ENCODE measurements at places on chromosomes 6 and 20. TPM values are rescaled to one million over a fixed set of nuclear protein-coding genes. Genes with fewer than 3 reads are reported as not detected.
A peak's percentile ranks its signal among the peaks of the same experiment; 100 is the strongest.

DNA sequence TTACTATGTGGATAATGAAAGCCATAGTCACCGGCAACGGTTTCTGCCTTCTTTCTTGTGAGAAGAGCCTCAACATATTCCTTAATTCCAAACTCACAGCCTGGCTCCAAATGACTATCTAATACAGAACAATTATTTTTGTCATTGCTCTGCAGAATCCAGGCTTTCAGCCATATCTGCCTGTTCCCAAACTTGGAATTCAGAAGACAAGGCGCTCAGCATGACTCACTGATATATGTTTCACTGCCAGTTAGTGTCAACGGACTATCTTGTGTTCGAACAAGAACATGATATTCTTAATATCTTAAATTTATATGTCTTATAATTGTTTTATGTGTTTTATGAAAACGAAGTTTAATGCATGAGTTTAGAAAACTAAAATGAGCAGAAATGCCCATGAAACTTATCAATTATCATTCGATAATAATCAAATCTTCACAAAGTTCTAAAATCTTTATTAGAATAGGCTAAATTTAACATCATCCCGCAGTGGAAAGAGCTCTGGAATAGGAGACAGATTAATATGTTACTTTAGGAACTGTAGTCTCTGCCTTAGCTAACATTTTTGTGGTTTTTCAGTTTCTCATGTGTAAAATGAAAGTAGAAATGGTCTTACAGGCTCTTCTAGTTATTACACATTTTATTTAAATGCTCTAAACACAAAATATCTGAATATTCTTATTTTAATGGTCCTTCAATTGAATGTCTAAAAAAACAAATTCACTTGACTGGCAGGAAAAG, 669.3 kb upstream of the GJE1 start:
- peak; percentile 75 for DNase-seq

DNA sequence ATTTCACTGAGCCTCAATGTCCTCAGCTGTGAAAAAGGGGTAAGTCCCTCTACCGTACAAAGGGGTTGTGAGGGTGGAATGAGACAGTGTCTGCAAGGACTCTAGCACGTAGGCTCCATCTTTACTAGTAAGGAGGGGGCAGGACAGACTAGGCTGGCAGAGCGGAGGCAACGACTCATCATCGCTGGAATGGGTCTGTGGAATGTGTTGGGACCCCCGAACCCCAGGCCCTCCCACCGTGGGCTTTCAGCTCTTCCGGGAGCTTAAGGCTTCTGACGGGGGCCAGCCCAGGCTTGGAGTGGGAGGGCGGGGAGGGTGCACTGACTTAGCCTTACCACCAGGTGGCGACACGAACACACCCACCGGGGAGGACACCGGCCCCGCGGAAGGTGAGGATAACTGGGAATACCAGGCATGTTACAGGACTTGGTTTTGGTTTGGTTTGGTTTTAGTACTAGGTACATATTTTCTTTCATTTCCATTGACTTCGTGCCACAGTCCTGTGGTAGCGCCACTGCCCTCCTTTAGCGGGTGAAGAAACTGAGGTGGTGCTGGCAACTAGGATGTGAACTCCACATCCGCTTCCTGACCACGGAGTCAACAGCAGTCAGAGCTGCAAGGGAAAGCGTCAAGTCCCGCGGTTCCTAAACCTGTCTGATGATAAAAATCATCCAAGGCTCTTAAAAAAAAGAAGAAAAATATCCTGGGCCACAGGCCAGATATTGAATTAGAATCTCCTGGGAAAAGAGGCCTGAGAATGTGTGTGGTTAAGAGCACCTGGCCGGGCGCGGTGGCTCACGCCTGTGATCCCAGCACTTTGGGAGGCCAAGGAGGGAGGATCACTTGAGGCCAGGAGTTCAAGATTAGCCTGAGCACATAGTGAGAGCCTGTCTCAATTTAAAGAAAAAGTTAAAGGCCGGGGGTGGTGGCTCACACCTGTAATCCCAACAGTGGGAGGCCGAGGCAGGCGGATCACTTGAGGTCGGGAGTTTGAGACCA, 10.3 kb upstream of the TULP1 start:
- DNase-seq = peak; percentile 69

DNA sequence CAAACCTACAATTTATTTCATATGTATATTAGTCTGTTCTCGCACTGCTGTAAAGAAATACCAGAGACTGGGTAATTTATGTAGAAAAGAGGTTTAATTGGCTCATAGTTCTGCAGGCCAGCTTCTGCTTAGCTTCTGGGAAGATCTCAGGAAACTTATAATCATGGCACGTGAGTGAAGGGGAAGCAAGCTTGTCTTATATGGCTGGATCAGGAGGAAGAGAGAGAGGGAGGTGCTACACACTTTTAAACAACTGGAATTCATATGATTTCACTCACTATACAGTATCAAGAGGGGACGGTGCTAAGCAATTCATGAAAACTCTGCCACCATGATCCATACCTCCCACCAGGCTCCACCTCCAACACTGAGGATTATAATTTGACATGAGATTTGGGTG, 29.9 kb downstream of the PHACTR2 start:
- DNase-seq = no peak

- DNase-seq = no peak
These were observed 157.4 kb downstream of the OPRM1 start for GRCh38 chr6:154196333-154196885.

- DNase-seq = peak; percentile 89
These were observed 568.9 kb upstream of the CITED2 start for GRCh38 chr6:139943391-139943790.

- DNase-seq = no peak
These were observed 192.0 kb upstream of the PLN start for GRCh38 chr6:118356054-118356453.

- peak; percentile 72 for DNase-seq
These were observed 18.1 kb downstream of the BPI start for GRCh38 chr20:38321959-38322598.

- no peak for DNase-seq
These were observed 409.5 kb downstream of the BTBD3 start for GRCh38 chr20:12327205-12327604.

DNA sequence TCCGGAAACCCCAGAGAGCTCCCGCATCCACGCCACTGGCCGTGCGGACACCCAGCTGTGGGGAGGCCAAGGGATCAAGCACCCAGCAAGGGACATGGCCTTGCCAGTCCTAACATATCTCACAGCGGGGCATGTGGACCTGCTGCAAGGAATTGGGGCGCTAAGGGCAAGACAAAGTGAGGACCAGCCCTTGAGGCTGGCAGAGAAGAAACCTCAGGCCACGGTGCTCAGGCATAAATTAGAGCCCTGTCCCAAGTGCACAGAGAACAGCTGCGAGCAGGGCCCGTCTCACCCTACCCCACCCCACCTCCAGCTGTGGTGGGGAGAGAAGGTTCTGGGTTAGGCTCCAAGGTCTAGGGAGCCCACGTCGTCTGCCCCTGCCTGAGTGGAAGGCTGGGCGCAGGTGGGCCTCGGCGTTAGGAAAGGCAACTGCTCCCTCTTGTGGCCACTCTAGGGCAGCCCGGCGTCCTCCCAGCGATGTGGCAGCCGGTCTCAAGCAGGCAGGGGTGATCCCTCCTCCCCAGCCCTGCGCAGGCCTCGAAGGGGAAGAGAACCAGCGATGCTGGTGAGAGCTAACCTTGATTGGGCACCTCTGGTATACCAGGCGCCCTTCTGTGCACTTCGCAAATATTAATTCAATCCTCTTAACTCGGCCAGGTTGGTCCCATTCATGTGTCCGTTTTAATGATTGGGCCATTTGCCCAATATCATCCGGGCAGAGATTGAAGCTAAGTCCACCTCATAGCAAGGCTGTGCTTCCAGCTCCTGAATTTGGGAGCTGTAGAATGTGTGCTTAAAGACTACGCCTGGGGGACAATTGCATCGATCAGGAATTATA, 235.8 kb downstream of the NFATC2 start:
- peak; percentile 75 for DNase-seq

The TTPAL gene
- total RNA-seq = 7.2 TPM

The PLEKHG1 gene
- total RNA-seq = under 0.01 TPM

The CPXM1 gene
- total RNA-seq = not detected

The TTLL9 gene
- total RNA-seq = not detected

The ZNF165 gene
- 0.78 TPM for total RNA-seq

The CCDC167 gene
- total RNA-seq = 45.9 TPM

Data from myocyte (in vitro differentiated cells).